AG04450 (cell line): ENCODE measurements at places on chromosomes 7 and 10. TPM values are rescaled to one million over a fixed set of nuclear protein-coding genes. Genes with fewer than 3 reads are reported as not detected.
A peak's percentile ranks its signal among the peaks of the same experiment; 100 is the strongest.

Gene C7orf57
- not detected in 2 replicates for polyA plus RNA-seq

- DNase-seq = no peak
Measured at GRCh38 chr10:3946234-3947229, 161.5 kb upstream of the KLF6 start.

DNA sequence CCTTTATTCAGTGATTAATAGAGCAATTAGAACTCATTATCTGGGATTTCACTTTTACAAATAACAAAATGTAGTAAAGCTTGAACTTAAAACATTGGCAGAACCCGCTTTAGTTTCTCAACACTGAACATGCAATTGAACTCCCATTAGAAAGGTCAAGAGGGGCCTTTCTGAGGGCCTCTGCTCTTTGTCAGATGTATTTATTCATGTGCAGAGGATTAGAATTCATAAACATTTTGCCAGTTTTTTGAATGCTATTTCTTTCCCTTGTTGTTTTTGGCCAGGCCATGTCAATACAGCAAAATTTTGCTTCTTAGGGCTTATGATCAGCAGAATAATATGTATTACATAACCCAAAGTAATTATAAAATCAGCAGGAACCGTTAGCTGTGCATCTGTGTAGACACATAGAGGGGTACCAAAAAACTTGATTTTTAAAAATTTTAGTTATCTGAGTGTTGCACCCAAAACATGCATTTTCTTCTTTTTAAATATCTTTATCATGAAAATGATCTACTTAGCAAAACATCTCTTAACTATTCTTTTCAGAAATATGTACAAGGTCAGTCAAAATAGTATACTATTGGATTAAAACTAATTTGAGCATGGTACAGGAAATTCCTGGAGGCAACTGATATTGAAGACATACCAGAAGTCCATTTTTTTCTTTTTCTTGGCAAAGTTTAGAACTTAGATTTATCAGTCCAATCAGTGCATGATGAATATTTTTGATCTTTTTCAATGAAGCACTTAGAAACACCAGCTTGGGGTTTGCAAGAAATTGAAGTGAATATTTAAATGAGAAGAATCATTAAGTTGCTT, 177.5 kb downstream of the TWIST1 start:
- DNase-seq = no peak

DNA sequence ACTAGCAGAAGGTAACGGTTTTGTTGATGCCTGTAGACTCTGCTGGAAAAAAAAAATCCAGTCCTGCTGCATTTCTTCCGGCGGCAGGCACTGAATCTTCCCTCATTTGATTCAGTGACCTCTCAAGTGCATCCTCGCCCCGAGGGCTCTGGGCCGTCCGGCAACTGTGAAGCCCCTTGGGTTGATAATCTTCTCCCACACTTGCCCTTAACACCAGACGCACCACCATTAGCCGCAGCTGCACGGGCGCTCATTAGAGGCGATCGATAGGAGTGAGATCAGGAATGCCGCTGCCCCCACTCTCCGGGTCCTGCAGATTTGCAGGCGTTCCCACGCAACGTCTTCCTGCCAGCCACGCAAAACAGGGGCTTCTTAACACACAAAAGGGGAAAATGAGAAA, 200.0 kb upstream of the MKI67 start:
- no peak for DNase-seq

GRCh38 chr10:44036425-44036824, 348.5 kb downstream of the CXCL12 start:
- no peak for DNase-seq

DNA sequence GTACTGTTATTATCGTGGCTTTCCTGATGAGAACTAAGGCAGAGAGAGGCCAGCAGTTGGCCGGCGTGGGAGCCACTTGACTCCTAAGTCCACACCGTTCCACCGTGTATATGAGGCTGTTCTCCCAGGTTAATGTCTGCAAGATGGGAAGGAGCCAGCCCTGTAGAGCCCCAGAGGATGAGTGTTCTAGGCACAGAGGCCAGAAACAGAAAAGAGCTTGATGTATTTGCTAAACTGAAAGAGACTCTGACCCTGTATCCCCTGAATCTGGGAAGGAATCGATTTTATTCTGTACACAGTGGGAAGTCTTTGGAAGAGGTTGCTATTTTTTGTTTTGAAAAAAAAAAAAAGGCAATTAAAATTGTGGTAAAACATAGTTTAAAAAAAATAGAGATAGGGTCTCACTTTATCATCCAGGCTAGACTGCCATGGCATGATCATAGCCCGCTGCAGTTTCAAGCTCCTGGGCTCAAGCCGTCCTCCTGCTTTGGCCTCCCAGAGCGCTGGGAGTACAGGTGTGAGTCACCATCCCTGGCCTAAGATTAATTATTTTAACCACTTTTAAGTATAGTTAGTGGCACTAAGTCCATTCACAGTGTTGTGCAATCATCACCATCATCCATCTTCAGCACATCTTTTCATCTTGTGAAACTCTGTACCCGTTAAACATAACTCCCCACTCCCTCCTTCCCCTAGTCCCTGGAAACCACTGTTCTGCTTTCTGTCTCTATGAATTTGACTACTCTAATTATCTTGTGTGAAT, 348.8 kb downstream of the SDK1 start:
- no peak for DNase-seq

GRCh38 chr10:50431791-50432190, 180.5 kb upstream of the ASAH2 start:
- no peak for DNase-seq

- no peak for DNase-seq
Measured at GRCh38 chr7:75663302-75663907, 75.3 kb downstream of the HIP1 start.

DNA sequence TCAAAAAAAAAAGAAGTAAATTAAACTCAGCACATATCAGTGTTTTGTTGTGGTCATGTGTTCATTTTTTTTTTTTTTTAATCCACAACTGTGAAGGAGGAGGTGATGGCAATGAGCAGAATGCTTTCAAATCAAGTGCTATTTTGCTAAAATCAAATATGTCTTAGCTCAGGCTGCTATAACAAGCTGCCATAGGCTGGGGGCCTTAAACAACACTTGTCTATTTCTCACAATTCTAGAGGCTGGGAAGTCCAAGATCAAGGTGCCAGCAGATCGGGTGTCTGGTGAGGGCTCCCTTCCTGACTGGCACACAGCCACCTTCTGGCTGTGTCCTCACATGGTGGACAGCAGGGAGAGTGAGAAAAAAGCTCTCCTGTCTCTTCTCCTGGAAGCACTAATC, 203.9 kb downstream of the FAM107B start:
- no peak for DNase-seq

DNA sequence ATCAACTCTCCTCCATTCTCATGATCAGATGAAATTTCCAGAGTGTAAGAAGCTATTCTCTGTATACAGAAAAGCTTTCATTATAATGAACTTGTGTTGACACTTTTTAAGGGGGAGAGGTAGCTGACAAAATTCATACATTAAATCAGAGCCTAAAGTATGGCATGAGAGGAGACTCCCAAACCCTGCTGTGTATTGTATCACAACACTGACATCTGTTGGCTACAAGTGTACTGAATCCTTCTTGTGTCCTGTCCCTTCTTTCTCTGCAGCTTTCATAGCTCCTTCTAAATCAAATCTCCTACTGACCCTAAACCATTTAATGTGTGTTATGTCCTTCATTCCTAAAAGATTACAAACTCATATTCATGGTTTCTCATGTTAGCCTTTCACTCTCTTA, 70.9 kb downstream of the GCC1 start:
- DNase-seq = peak; percentile 24

GRCh38 chr7:57400531-57401155, 49.3 kb upstream of the ZNF716 start:
- no peak for DNase-seq

- no peak for DNase-seq
Measured at GRCh38 chr7:80182630-80183276, 48.1 kb downstream of the GNAI1 start.

GRCh38 chr7:55343860-55344606, 21.1 kb upstream of the LANCL2 start:
- no peak for DNase-seq

DNA sequence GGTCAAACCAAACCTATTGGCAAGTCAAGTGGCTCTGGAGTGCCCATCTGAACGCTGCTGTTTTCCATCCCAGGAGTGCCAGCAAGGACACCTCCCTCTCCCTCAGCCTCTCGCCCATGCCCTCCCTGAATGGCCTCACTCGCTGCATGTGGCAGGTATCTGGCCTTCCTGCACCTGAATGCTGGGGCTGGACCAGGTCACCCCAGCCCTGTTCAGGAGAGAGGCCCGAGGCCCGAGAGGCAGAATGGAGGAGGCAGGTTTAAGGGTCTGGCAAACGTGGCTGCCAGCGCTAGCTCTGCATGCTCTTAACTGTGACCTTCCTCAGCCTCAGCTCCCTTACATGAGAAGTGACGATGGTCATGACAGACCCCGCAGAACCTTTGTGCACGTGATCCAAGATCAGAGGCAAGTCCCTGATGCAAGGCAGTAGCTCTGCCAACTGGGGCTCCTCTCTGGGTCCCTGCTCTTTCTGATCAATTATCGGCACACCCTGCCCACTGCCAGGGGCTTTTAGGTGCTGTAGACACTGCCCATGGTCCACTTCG, 295.7 kb upstream of the ZMIZ1 start:
- no peak for DNase-seq

Gene ANKRD30A
- polyA plus RNA-seq = not detected in 2 replicates

Gene TFEC
- 0.01 and 0.10 TPM in 2 replicates for polyA plus RNA-seq

Gene PPP1R3A
- not detected in 2 replicates for polyA plus RNA-seq

Gene AGAP9
- polyA plus RNA-seq = 3.1 and 3.6 TPM in 2 replicates

Gene RBM33
- 8.3 and 9.5 TPM in 2 replicates for polyA plus RNA-seq

- DNase-seq = peak; percentile 23
Measured at GRCh38 chr10:112140110-112140970, 43.2 kb downstream of the GPAM start.

Gene TDRD1
- polyA plus RNA-seq = not detected in 2 replicates

- no peak for DNase-seq
Measured at GRCh38 chr10:110789604-110790433, 81.9 kb upstream of the PDCD4 start.

Gene FRAT1
- polyA plus RNA-seq = 1.1 and 1.2 TPM in 2 replicates

- DNase-seq = no peak
Measured at GRCh38 chr7:156533420-156533819, 107.2 kb upstream of the RNF32 start.

DNA sequence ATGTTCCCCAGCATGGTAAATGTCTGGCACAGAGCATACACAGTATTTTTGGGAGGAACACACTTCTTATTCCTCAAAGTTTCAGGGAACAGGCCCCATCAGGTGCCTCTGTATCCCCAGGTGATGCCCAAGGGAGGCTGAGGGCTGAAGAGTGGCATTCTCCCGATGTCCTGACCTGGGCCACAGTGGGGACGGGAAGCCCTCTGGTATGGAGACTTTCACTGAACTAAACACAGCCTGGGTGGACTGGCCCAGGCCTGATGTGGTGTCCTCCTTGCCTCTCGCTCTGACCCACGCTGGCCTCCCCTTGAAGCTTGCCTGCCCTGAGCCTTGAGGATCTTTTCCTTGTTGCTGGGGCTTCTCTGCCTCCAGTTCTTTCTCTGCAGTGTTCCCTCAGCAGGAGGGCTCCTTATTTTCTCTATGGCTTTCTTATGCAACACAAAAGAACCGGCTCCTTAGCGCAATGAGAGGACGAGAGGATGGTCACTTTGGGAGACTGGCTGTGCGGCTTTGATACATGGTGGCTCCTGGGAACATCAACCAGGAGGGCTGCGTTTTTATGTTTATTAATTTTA, 157.5 kb upstream of the TNS3 start:
- DNase-seq = no peak

- DNase-seq = no peak
Measured at GRCh38 chr10:133143546-133143945, 16.5 kb upstream of the KNDC1 start.
